ENCODE measurements at places on chromosomes 7 and 10.

DNA sequence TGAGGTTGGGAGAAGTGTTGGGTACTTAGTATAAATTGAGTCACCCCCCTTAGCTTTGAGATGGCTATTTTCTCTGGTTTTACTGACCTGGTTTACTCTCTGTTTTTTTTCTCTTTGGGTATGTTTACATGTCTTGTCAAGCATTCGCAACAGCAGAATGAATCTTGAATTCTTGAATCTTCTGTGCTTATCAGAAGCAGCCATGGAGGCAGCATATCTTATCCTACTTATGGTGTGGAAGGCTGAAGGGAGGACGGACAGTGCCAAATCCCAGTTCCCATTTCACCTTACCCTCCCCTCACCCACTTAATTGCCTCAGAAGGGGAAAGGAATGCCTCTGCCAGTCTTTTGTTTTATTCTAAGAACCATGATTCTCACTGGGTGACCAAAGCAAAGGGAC lies 3.7 kb downstream of the SND1 start:
- no peak for DNase-seq

DNA sequence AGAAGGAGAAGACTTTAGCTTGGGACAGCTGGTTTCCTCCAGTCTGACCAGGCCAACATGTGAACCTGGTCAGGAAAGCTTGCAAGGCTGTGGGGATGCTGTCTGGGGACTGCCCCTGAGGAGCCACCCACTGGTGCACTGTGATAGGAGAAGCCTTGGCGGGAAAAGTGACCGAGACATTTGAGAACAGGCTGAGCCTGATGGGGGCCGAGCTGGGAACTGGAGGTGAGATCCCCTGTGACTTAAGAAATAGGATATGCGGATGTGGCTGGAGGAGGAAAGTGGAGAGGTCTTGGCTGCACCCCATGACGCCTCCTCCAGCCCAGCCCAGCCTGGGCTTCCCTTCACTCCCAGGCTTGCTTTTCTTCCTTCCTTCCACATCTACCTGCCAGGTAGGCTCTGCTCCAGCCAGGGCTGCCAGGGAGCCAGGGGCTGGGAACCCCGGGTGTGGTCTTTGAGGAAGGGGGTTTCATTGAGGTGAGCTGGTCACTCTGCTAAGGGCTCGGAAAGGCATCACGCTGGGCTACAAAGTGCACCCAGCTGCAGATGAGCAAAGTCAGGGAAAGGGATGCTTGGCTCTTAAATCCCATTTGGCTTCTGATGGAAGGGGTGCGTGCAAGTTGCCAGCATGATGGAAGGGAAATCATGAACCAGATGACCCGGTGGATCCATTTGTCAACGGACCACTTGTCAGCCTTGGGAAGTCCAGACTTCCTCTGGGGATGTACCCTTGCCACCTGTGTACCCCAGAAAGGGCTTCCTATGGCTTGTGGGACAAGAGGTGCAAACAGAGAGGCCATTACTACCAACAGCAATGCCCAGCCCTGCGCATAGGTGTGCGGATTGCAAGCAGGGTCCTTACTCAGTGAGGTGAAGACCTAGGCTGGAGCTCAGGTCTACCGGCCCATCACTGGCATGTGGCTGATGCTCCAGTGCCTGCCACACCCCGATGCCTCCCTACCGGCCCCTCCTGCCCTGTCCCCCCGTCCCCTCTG lies 66.3 kb downstream of the C10orf143 start:
- no peak for DNase-seq

DNA sequence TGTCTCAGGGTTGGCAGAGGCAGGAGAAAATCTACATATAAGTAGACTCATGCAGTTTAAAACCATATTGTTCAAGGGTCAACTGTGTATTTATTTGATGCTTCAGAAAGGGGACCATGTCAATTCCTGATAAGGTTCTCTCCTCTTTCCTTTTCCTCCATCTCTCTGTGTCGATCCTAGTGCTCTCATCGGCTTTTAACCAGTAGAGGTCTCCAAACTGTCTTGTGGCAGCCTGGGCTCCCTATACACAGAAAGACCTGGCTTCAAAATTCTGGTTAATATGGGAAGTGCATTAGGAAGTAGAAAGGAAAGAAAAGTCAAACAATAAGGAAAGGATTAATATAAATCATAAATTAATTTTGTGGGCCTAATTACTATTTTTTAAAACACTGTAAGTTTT lies 304.4 kb upstream of the C7orf33 start:
- DNase-seq: no peak

DNA sequence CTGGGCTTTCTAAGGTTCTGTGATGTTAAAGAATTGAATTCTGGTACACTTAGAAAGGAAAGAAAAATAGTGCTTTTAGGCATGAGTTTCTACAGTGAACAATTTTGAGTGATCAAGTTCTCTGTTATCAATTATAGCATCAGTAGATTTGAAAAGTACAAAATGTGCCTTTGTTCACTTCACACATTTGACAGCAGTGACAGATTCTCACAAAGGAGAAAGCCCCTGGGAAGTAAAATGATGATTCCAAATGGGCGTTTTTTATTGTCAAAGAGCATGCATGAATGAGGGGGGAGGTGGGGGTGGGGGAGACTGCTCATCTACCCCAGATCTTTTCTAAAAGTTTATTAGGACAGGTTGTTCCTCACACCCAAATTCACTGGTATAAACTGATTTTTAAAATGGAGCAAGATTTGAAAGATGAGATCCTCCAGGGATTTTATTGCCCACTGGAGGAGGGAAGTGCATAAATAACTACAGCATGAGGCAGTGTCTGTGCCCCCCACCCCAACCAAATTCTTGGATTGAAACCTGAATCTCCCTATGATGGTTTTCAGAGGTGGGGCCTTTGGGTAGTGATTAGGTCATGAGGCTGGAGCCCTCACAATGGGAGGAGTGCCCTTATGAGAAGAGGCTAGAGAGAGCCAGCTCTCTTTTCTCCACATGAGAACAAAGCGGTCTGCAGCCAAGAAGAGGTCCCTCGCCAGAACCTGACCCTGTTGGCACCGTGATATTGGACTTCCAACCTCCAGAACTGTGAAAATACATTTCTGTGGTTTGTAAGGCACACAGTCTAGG lies 79.5 kb downstream of the AOAH start:
- no peak for DNase-seq

DNA sequence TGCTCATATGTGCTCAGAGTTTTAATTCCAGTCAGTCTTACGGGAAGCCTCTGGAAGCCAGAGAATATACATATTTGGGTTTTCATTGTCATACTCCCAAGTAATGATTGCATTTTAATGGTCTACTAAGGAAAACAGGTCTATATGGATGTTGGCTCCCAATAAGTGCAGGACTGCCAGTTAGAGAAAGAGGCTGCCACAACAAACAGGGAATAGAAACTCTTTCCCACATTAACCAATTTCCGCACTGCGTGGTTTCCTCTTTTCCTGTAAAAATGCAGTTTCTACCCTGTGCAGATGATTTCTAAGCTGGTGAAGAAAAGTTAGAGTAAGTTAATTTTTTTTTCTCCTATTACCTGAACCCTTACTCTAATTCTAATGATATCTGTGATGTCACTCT lies 78.2 kb downstream of the CCSER2 start:
- no peak for DNase-seq

DNA sequence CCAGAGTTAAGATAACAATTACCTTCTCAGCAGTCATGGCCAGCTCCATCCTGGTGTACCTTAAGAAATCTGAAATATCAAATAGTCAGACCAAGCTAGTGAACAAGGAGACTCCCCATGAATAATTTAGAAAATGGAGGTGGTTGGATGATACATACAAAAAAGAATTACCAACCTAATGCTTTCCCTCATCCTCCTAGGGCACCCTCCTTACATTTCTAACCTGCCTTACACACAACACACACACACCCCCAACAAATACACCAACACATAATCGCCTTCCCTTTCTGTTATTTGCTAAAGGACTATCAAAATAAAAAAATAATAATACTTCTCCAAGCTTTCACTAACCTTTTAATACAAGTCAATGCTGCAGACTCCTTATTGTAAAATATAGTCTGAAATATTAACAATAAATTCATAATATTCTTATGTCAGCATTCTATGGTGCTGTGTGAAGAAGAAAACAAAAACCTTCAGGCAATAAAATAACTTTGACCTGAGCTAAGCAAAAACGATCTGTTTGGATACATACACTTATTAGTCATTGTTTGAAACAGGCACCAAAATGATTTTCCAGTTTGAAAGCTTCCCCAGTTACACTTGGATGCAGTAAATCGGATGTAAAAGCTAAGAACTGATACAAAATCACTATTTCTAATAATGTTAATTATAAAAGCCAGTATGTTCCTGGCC lies 3.4 kb downstream of the TWIST1 start:
- no peak for DNase-seq

- no peak for DNase-seq
These were observed 182.5 kb downstream of the KMT2E start for GRCh38 chr7:105196473-105196872.

- no peak for DNase-seq
These were observed 127.0 kb downstream of the SRPK2 start for GRCh38 chr7:105261689-105262088.

- DNase-seq: no peak
These were observed 180.9 kb downstream of the ANK3 start for GRCh38 chr10:60208676-60209269.

Data from SHP77 treated with DMSO at 0.1 percent for 48 hours (cell line).